Right cardiac atrium (tissue), 5 donors: ENCODE measurements at places on chromosomes 2 and 18. TPM values are rescaled to one million over a fixed set of nuclear protein-coding genes. Genes with fewer than 3 reads are reported as not detected.
A peak's percentile ranks its signal among the peaks of the same experiment; 100 is the strongest.

DNA sequence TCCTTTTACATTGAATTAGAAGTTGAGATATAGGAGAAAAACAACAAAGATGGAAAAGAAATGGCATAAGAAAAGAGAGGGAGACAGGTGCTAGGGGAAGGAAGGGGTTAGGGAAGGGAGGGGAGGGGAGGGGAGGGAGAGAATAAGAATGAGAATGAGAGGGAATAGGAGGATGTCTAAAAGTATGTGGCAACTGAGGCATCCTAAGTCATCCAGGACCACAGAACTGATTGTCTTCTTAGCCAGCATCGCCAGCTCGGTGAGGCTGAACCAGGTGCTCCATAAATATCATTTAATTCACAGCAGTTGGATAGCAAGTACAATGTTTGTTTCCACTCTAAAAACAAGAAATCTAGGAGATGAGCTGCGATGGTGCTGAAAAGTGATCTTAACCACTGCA lies 393.5 kb downstream of the TMEM182 start:
- DNase-seq, result no peak

- no peak for DNase-seq
Observed at GRCh38 chr18:27699137-27699536, 477.8 kb downstream of the CDH2 start.

DNA sequence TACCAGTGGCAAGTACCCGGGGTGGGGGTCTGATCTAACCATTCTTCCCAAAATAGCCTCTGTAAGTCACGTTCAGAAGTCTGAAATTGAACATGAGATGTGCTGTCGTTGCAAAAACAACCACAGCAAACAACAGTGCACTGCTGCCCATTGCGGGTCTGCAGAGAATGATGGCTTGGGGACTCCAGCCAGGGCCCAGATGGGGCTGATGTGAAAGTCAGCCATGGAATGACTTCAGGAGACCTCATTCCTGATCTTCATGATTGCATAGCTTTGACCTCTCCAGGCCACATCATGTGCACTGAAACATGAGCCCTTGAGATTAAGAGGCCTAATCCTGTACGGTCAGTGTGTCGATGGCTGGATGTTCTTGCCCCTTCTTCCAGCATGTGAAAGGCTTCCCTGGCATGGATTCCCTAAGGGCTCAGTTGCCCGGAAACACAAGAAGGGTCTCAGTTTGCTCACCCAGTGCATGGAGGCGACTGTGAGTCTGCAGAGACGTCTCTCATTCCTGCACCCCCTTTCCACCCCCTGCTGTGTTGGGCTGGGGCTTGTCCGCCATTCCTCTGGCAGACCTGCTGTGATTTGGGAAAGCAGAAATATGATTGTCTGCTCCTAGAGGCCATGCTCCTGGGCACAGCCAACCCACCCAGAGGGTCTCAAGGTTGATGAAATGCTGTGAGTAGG lies 191.6 kb downstream of the SEPTIN10 start:
- no peak for DNase-seq

DNA sequence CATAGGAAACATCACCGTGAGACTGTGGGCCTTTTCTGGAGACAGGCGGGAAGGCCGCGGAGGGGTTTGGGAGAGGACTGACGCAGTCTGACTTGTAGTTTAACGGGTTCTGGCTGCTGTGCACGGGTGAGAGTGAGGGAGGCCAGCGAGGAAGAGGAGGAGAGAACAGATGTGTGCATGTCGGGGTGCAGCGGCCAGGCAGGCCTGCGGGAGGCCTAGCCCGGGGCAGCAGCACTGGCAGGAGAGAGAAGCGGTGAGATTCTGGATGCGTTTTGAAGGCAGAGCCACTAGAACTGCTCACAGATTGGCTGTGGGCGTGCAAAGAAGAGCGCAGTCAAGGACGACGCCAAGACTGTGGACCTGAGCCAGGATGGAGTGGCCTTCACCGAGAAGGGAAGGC lies 53.9 kb downstream of the PTGR3 start:
- DNase-seq, result no peak

DNA sequence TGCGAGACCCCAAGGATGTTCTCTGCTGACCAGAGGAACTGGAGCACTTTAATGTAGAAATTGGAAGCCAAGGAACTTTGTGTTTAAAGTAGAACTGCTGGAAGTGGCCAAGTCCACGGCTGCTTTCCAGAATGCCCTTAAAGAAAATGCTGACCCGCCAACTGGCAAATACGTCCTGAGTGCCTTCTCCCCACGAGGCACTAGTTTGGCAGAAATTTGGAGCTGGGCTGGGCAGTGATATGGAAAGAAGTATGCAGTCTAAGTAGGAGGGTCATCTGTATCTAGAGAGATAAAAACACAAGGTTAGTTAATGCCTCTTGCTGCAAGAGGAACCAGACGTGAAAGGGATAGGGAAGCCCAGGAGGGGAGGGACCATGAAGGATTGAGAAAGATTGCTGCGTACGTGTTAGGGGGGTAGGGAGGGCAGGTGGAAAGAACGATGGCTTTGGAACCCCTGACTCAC lies 59.3 kb upstream of the RFX8 start:
- no peak for DNase-seq

- no peak for DNase-seq
Observed at GRCh38 chr18:79883461-79884293, 67.8 kb downstream of the SLC66A2 start.

- peak; percentile 72 for DNase-seq
Observed at GRCh38 chr2:237625216-237625705, 2.1 kb upstream of the LRRFIP1 start.

DNA sequence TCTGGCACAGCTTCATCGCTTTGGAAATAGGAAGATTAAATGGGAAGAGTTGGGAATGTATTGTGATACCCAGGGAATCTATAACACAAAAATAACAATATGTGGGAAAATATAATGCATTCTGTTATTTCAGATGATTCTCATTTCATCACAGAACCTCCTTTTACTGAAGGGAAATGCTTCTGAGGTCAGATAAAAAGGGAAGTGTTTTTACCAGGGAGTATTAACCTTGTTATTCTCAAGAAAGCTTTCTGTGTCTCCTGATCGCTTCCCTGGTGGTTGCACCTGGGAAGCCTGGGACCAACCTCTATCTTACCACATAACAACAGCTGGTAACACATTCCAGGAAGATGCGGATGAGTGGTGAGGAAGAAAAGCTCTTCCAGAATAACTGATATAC lies 47.2 kb downstream of the SCG2 start:
- no peak for DNase-seq

The NT5C1B gene
- total RNA-seq, result not detected

The CAVIN2 gene
- total RNA-seq, result 97.9 TPM

The TAF4B gene
- total RNA-seq, result 1.9 TPM

The GYPC gene
- 86.9 TPM for total RNA-seq
